Kidney (tissue), 22 donors: ENCODE measurements at places on chromosomes 12 and 14. TPM values are rescaled to one million over a fixed set of nuclear protein-coding genes. Genes with fewer than 3 reads are reported as not detected.

GRCh38 chr14:44873536-44873935, 88.2 kb downstream of the KLHL28 start:
- no peak for DNase-seq

Gene NDRG2
- total RNA-seq = 86.2 TPM

DNA sequence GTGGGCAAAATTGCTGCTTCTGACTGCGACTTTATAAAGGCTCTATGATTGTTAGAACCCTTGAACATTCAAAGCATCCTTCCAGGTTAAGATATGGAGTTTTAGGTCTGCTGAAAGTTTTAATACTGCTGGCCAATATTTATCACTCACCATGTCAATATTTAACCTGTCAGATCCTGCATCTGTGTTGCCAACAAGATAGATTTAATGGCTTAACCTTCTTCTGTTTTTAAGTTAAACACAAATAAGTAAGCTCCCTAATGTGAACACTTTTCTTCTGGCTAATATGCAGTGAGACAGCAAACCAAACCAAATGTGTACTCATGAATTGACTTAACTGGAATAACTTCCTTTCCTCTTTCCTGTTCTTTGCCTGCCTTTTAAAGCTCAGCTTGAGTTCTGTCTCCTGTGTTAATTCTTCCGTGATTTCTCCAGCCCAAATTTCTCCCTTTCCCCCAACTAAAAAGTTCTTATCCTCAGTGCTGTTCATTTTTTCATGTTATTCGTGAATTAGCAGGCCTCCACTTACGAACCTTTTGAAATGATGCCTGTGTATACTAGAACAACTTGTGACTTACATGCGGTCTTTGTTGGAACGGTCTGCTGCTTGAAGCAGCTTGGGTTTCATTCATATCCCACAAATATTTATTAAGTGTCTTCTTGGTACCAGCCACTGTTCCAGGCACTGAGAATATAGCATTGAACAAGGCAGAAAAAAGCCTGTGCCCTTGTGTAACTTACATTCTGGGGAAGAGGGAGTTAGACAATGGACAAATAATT, 9.1 kb downstream of the FBXW8 start:
- no peak for DNase-seq

GRCh38 chr14:101926085-101926484, 38.3 kb upstream of the DYNC1H1 start:
- DNase-seq = no peak

DNA sequence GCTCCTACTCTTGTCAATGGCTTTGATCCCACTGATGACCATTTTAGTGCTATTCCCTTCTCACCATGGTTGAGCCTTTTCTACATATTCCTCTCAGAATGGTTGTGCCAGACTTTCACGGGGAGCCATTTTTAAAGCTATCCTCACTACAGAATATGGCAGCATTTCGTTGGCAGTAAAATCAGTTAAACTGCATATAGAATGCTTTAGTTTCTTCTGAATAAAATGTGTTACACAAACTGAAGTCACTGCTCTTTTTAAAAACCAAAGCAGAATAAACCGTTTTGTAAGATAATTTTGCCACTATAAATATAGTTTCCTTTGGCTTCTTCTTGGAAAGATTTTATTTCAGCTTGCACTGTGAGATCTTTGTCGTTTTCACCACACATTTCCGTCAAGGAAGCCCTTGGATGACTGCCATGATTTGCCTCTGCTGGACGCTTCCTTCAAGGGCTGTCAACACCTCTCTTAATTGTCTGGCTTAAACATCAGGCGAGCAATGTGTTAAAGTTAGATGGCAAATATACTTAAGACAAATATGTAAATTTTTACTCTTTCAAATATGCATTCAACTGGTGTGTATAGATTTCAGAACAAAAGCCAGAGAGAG, 624.2 kb downstream of the DIO2 start:
- DNase-seq = no peak

- DNase-seq = no peak
Measured at GRCh38 chr12:114655934-114656749, 27.8 kb downstream of the TBX3 start.

- no peak for DNase-seq
Measured at GRCh38 chr12:52977170-52977569, 28.3 kb downstream of the KRT18 start.

GRCh38 chr12:15356951-15357364, 34.6 kb downstream of the PTPRO start:
- no peak for DNase-seq

DNA sequence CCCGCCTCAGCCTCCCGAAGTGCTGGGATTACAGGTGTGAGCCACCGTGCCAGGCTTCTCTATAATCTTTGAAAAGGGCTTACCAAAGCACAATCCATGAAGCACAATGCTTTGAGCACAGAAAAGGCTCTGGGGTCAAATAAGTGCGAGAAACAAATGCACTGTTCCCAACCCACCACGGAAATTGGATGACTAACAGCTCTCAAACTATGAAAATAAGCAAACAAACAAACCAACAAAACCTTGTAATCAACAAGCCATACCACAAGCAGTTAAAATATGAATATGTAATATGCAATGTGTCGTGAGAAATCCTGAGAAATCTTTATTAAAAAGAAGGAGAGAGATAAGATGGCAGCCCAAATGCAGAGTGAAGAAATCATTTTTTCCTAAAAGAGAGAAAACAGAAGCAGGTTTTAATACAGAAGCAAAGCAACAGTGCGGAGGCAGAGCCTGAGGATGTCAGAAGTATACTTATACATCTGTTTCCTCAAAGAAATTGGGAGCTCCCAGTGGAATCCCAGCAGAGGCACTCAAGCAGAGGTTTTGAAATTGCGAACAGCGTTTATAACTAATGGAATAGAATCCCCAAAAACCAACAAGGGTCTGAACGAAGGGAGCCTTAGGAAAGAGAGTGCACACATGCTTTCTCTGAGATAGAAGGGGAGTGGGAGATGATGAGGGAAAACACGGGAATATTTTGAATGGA, 17.1 kb downstream of the SMCO2 start:
- no peak for DNase-seq

Gene KRT5
- 0.69 TPM for total RNA-seq

Gene MYO1H
- not detected for total RNA-seq

Gene MIP
- not detected for total RNA-seq

DNA sequence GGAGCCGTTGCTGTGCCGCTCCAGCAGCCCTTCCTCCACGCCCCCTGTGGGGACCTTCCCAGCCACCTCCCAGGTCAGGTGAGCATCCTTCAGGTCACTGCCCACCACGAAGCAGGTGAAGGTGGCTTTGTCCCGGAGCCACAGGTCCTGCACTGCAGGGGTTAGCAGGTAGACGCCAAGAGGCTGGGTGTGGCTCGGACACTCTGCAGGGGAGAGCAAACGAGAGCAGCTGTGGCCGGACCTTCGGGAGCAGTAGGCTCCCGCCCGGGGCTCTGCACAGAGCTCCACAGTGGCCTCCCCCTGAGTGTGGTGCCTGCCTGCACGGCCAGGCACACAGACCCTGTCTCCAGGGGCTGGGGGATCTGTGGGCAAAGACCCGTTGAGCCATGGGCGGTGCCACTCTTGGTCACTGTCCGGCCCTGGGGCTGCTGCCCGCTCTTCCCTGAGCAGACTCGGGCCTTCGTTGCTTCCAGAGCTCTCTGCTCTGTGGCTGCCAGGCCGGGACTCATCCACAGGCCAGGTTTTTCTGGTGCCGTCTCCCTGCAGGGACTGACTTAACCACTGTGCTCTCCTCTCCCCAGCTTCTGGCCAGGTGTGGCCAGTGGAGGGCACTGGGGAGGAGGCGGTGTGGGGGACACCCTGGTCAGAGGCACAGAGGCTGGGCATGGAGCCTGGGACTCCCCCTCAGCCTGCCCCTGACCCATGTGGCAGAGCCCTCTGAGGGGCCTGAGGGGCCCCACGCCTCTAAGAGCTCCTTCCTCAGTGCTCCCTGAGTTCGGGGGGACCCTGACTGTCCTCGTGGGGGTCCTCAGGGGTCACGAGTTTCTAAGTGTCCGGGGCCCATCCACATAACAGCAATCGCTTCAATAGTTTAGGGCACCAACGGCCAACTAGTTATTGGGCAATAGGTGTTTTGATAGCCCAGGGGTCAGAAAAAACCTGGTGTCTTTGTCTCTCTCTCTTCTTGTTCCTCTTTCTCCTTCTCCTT, 314.9 kb downstream of the TMEM121 start:
- no peak for DNase-seq

Gene OR10P1
- not detected for total RNA-seq

GRCh38 chr14:61113561-61114225, 132.6 kb downstream of the SLC38A6 start:
- DNase-seq = no peak

GRCh38 chr14:84566109-84566508, 963.8 kb upstream of the FLRT2 start:
- DNase-seq = no peak

Gene SMOC1
- total RNA-seq = 2.8 TPM

GRCh38 chr12:1093166-1093751, 102.2 kb downstream of the ERC1 start:
- DNase-seq = peak; percentile 86

Gene GPR132
- 4.2 TPM for total RNA-seq

DNA sequence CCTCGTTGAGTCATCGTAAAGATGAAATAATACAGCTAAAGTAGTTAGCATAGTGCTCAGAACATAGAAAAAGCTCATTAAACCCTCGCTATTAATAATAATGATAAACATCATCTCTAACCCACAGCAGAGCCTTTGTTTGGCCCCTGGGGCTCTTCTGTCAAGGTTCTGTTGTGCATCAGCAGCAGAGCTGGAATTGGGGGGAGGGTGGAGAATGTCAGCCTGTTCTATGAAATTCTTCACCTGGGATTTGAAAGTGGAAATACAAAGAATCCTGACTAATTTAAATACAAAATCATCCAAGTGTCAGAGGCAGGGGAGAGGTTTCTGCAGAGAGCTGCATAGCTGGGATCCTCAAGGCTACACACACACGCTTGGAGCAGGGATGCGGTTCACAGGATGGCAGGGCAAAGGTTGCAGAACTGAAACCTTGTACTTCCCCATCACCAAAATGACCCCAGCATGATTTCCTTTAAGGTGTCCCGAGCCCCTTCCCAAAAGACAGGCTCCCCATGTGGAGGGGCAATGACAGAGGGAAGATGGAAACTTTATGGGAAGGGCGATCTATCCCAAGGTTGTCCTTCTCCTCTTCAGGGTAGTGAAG, 71.8 kb downstream of the DAD1 start:
- no peak for DNase-seq

GRCh38 chr12:9883175-9883574, 1.9 kb downstream of the KLRF2 start:
- DNase-seq = no peak

Gene ETFBKMT
- 8.2 TPM for total RNA-seq

DNA sequence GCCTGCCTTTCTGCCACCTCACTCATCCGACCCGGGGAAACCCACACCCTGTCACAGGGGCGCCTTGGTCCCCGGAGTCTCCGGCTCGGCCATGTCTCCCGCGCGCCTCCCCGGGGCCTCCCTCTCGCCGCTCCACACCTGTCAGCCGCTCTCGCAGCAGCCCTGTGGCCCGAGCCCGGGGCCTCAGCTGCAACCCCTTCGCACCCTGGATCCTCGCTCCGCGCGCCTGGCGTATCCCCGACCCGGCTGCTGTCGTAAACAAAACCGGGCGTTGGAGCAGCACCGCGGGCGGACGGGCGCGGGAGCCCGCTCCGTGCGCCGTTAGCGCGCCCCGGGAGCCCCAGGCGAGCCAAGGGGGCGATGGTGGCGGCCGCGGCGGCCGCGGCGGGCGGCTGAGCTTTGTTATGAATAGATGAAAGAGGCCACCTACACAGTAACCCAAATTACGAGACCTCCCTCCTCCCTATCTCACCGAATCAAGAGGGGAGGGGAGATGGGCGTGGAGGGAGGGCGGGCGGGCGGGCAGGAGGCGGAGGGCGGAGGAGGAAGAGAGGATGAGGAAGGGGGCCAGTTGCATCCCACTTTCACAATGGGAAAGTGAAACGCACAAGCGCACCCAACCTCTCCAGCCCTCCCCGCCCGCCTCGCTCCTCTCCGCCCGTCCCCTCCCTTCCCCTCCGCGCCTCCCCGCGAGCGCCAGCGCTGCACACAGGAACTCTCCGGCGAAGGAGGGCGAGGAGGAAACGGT, at the start of gene PLXNC1:
Gene PLXNC1 (plus strand): TSS at position 587 of the 748 bp plus-strand sequence. CDS start 395 bp downstream, outside the sequence.
- peak; percentile 53 for DNase-seq

DNA sequence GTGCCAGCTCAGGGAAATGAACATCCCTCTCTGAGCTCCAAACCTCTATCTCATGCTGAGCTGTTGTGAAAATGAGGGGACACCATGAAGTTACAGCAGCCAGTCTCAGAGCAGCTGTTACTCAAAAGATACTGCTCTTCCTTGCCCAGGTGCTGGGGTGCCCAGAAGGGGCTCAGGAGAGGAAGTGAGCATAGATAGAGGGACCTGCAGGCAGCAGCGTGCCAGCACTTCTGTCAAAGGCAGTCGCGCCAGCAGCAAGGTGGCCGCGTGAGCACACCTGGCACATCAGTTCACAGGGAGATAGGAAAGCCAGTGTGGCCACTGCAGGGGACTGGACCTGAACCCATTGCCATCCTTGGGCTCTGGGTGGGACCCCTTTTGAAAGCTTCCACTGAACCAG, 27.8 kb downstream of the C14orf132 start:
- peak; percentile 11 for DNase-seq

DNA sequence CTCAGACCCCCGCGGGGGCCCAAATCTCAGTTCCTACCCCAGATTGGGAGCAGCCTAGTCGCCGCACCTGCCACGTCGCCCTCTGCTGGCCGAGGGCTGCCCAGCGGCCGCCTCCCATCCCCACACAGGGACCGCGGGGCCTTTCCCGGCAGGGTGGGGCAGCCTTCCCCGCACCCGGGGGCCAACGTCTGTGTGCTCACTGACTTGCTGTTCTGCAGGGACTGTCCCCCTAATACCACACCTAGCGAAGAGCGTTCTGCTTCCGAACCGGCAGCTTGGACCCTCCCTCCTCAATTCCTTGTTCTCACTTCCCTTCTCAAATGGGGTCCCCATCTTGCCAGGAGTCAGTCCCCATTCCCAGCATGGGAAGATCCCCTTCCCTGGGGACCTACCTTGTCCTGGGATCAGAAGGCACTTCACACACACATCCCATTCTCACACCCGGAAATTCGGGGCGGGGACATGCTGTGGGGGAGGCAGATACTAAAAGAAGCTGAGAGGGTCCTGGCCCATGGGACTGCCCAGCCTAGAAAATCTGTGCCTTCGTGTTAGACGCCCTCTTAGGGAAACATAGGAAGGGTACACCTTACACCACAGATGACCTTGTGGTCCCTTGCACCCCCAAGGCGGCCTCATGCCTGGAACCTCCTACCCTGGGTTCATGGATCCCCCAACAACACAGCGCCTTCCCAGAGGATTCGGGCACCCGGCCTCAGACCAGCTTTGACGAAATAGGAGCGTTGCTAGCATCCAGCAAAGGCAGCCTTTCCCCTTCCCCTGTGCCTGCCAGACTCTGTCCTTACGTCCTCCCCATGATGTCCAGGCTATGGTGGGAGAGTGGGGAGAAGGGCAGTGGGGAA, 16.4 kb downstream of the ACVRL1 start:
- no peak for DNase-seq

Gene DPPA3
- not detected for total RNA-seq
